ENCODE measurements at places on chromosomes 11 and 22. TPM values are rescaled to one million over a fixed set of nuclear protein-coding genes. Genes with fewer than 3 reads are reported as not detected.

GRCh38 chr11:103091064-103091800 is 728 bp downstream of the DCUN1D5 start:
- peak; percentile 36 for DNase-seq

AHNAK gene
- total RNA-seq: 550 TPM

- no peak for DNase-seq
Observed at GRCh38 chr11:85619499-85619898, 7.6 kb downstream of the DLG2 start.

- DNase-seq: peak; percentile 85
Observed at GRCh38 chr11:57567515-57568329, at the start of gene UBE2L6. Gene UBE2L6 (minus strand): TSS chr11:57567672. CDS start chr11:57567611, 61 bp downstream.

- no peak for DNase-seq
Observed at GRCh38 chr22:44516841-44517240, 18.8 kb upstream of the RTL6 start.

- peak; percentile 97 for DNase-seq
Observed at GRCh38 chr11:67505605-67506396, 638 bp upstream of the PITPNM1 start.

- DNase-seq: peak; percentile 17
Observed at GRCh38 chr22:49380828-49381114, 446.9 kb downstream of the BRD1 start.

GUCY1A2 gene
- total RNA-seq: 2.6 TPM

DNA sequence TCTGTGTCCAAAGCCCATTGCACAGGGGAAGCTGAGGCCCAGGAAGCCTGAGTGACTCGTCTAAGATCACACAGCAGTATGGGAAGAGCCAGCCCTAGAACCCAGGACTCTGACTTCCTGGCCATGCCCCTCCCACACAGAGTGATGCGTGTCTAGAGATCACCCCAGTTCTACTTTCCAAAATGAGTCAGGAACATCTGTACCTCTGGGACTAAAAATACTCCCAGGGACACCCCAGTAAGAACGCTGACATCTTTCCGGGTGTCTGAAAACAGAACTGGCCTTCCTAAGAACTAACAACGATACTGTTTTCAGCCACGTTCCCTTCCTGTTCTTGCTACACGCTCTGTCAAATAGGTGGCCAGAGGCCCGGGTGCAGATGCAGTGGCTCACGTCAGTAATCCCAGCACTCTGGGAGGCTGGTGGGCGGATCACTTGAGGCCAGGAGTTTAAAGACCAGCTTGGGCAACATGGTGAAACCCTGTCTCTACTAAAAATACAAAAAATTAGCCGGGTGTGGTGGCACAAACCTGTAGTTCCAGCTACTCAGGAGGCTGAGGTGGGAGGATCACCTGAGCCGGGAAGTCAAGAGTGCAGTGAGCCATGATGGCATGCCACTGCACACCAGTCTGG is 21.7 kb upstream of the PDGFB start:
- DNase-seq: peak; percentile 36
